Left ventricle myocardium inferior (tissue), 1 donor: ENCODE measurements at places on chromosomes 3 and 15. TPM values are rescaled to one million over a fixed set of nuclear protein-coding genes. Genes with fewer than 3 reads are reported as not detected.

DNA sequence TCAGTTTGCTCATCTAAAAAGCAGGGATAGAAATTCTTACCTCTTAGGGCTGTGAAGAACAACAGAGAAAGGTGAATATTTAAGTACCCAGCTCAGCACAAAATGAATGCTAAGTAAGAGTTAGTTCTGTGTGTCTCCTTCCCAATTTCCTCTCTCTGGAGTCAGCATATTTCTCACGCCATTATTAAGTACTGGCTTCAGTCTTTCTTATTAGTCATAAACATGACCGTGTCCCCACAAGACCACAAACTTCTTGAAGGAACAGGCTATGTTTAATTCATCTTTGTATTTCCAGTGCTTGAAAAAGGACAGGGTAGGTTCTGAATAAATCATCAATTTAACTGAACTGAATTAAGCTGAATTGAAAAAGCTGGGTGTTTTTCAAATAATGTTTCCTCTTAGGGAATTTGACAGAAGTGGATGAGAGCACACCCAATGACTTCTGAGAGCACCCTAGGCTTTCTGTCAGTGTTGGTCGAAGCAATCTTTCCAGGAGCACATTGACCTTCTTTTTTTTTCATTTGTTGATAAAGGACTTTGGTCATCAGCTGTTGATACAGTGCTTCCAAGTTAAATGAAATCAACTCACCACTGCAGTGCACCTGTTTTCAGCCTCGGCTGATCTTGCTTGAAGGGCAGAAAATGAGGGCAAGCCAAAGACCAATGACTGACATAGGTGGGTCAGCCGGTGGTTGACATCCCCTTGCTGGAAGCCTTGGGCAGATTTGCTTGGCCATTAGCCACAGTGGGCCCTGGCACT, 324.6 kb downstream of the MFSD1 start:
- DNase-seq = no peak
- H3K27me3 ChIP-seq = no peaks in the 10 kb centered on the region
- H3K27ac ChIP-seq = no peak overlapping the region
- no peaks in the 10 kb centered on the region for H3K36me3 ChIP-seq

- no peaks in the 10 kb centered on the region for H3K4me1 ChIP-seq
- H3K4me3 ChIP-seq = no peak overlapping the region
- H3K27ac ChIP-seq = no peak overlapping the region
These were observed 130.8 kb downstream of the CPNE4 start for GRCh38 chr3:131903988-131904415.

DNA sequence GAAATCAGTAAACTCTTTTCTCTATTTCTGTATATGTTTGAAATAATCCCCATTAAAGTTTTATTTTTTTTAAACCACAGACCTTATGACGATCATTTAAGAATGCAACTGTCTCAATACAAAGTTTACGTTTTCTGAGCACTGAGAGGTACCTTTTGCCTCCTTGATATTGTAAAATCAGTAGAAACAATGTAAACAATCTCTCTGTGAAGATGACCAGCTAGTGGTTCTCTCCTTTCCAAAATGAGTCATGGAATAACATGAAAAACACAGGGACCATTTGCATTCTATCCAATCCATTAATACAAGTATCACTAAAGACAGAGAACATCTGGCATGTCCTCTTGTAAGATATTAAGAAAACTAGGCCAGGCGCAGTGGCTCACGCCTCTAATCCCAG, 48.8 kb downstream of the RAD18 start:
- no peaks in the 10 kb centered on the region for H3K4me1 ChIP-seq
- no peaks in the 10 kb centered on the region for H3K27me3 ChIP-seq
- H3K4me3 ChIP-seq = no peak overlapping the region
- no peak for DNase-seq
- H3K36me3 ChIP-seq = peaks cover 4% of the 10 kb centered on the region

- H3K36me3 ChIP-seq = no peaks in the 10 kb centered on the region
- no peaks in the 10 kb centered on the region for H3K27me3 ChIP-seq
- peaks cover 65% of the 10 kb centered on the region for H3K4me1 ChIP-seq
- peak overlapping the region; percentile 97 for H3K4me3 ChIP-seq
- no peak for DNase-seq
These were observed 1.2 kb downstream of the OSBPL11 start for GRCh38 chr3:125594125-125594524.

DNA sequence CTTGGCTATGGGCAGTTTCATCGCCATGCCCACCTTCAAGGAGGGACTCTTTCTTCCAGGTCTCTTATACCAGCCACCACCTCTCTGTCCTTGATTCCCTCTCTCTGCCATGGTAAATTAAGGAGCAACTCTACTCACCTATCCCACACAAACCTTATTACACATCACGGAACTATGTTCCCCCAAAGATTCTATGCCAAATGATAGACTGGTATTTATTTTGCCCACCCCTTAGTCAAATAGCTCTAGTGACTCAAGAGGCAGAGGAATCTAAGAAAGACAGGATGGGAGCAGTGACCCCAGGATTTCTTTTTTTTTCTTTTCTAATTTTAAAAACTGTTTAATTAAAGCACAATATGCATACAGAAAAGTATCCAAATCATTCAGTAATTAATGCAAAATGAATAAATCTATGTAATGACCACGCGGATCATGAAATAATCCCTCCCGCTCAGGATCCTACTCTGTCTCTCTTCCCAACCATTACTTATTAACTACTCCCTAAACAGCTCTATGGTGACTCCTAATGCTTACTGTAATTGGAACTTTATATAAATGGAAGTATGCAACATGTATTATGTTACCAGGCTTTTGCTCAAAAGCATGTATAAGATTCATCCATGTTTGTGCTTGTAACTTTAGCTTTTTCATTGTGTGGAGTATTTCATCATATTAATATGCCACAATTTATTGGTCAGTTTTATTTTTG, 410.8 kb upstream of the RASGRP1 start:
- H3K27me3 ChIP-seq = no peaks in the 10 kb centered on the region
- DNase-seq = no peak
- no peak overlapping the region for H3K27ac ChIP-seq

DNA sequence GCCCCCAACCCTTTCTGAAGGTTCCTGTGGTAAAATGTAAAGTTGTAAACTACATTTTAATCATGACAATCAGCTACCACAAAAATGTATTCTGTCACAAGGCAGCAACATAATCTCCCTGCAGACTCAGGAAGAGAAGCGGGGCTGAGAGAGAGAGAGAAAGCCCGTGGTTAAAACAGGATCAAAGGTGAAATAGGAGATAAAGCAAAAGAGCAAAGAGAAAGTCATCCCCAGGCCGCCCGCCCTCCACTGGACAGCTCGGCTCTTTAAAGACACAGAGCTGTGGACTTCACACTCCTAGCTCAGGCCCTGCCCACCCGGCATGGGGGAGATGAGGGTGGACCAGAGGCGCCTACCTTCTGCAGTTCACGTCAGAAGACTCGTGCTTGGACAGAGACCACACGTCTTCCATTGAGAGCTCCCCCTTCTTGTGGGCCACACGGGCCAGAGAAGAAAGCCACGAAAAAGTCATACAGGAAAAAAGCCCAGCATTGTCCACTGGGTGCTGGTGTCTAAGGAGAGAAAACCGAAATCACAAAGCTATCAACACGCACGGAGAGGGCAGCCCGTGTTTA, 29.4 kb downstream of the ABCC5 start:
- H3K27me3 ChIP-seq = no peaks in the 10 kb centered on the region
- no peak overlapping the region for H3K4me3 ChIP-seq
- H3K4me1 ChIP-seq = no peaks in the 10 kb centered on the region
- H3K27ac ChIP-seq = no peak overlapping the region
- no peak for DNase-seq

LRCH3 gene
- total RNA-seq = 25.8 TPM

CDHR4 gene
- total RNA-seq = not detected

MCTP2 gene
- 1.0 TPM for total RNA-seq
